Right ventricle myocardium inferior (tissue), 1 donor: ENCODE measurements at places on chromosomes 5 and 9. TPM values are rescaled to one million over a fixed set of nuclear protein-coding genes. Genes with fewer than 3 reads are reported as not detected.

DNA sequence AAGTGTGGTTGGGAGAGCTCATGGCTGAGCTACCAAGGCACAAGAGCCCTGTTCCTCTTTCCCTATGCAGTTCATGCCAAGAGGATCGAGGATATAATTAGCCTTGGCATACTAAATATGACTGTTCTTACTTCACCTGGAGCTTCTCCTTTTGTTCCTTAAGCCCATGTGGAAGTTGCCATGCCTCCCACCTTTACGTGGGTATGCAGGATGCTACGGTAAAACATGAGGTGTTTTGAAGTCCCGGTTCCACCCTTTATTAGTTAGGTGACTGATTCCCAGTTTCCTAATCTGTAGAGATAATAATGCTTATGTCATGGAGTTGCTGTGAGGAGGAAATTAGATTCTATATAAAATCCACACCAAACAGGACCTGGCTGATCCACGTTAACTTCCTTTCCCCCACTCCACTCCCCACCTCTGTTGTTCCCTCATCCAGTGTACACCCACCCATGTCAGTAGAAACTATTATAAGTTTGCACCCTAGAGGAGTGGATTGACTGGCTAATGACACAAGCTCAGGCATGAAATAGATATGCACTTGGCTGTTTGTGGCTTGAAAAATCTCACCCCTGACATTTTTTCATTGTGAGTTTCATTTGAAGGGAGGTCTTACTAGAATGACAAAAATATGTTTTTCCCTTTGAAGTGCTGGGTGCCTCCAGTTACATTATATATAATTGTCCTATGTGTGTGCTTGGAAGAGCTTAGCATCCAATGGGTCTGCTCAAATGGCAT lies 36.8 kb upstream of the SHOC1 start:
- DNase-seq = no peak

DNA sequence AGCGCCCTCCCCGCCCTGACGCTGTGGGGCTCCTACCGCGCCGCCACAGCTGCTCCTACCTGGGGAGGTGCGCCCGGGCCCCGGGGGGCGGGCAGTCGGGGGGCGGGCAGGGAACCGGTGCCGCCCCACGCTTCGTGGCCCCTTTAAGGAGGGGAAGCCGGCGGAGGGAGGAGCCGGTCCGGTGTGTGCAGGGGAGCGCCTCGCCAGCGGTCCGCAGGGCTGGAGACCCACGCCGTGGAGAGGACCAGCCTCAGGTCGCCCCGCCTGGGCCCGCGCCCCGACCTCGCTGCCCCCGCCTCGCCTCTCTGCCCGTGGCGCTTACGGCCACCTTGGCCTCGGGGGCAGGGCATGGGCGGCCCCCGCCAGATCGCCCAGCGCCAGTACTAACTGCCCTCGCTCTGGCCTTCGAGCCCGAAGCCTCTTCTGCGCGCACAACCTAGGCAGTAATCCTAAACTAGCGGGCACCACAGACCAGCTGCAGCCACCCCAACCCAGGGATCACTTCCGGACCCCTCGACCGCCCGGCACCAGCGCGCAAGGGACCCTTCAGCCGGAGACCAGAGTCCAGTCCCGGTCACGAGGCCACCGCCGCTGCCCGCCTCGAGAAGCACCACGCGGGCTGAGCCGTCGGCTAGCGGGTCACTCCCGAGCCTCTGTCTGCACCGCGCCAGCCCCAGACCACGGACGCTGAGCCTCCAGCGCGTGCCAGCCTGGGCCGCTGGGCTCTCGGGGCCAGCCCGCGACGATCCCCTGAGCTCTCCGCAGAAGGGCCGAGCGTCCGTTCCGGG lies at the start of gene FOXE1:
FOXE1 (plus strand) TSS at position 171 of the 788 bp plus-strand sequence. CDS start 689 bp downstream, outside the sequence.
- no peak for DNase-seq

DNA sequence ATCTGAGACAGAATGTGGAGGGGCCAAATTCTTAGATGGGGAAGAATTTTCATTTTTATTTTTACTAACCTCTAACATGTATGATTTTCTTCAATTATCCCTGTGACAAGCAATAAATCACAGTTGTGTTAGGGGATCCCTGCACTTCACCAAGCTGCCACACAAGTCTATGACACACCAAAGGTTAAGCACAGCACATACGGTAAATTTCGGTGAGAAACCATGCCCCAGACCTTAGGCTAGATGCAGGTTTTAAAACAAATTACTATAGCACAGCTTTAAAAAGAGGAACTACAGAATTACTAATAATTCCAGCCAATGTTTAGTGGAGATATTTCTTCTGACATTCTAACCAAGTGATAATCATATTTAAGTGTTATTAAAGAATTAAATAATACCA lies 175.7 kb upstream of the RORB start:
- DNase-seq = no peak

DNA sequence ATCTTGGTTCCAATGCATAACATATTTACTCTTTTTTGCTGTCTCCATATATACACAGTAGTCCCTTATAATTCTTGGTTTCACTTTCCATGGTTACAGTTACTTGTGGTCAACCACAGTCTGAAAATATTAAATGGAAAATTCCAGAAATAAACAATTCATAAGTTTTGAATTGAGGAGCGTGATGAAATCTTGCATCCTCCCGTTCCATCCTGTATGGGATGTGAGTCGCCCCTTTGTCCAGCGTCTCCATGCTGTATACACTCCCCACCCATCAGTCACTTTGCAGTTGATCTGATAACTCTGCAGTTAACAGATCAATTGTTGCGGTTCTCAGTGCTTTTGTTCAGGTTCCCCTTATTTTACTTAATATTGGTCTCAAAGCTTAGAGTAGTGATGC lies 11.5 kb upstream of the FAF2 start:
- DNase-seq = no peak

Gene AGXT2
- not detected for total RNA-seq

Gene TMEM171
- total RNA-seq = not detected

Gene HRH2
- total RNA-seq = 46.6 TPM
